ENCODE measurements at places on chromosomes 5 and 9.

DNA sequence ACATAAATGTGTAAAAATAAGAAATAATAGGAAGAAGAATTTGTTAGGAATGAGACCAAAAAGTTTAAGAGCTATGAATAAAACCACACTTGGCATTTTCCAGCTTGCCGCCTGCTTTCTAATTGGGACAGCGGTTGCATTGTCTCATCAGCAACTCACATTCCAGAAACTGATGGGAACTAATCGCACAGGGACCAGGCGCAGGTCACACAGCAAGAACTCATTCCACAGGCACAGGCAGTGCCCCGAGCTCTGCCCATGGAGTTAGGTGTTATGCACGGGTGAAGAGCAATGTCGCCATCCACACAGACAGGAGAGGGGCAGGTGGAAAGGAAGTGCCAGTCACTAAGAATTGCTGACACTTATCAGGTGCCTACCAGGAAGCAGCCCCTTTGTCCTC is 279.9 kb downstream of the NSG2 start:
- DNase-seq, result no peak

DNA sequence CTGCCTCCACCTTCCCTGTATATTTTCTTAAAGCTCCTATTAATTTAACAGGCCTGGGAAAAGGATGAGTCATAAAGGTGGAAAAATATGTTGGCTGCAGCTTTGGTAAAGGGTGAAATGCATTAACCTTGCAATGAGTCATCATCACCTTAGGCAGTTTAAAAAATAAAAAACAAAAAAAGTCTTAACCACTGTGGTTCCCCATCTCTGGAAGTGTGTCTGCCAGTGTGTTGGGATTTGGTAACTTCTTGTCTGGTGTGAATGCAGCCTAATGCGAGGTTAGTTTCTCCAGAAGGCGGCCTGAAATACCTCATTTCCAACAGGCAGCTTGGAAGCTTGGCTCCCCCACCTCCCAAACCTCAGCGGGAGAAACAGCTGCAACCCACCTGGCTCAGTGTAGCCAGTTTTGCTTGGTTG is 265.3 kb upstream of the GAS1 start:
- no peak for DNase-seq

DNA sequence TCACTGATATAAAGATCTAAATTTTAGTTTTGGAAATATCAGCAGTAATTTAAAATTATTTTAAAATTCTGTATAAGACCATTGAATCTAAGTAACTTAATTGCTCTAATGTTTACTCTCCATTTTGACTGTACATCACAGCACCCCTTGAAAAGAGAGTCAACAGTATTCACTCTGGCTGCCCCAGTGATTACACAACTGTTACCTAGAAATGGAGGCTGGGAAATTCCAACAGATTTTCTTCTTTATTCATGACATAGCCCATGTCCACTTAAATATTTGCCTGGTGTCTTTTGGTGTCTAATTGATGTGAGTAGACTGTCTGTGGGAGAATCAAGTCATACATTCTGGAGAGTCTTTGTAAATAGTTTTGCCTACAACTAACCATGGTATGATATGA is 301.8 kb upstream of the CDH6 start:
- DNase-seq, result no peak

GRCh38 chr9:132324425-132324824 is 30.4 kb downstream of the SETX start:
- DNase-seq, result no peak

Data from stimulated activated CD8-positive, alpha-beta memory T cell treated with anti-CD3 and anti-CD28 coated beads, Interleukin-4, amount 100 ng/mL, for 24 hours (primary cell).